ENCODE measurements at places on chromosomes 3 and 15. TPM values are rescaled to one million over a fixed set of nuclear protein-coding genes. Genes with fewer than 3 reads are reported as not detected.

Gene P2RY12
- total RNA-seq = not detected

Gene OR5K2
- not detected for total RNA-seq

Gene GNAT1
- not detected for total RNA-seq

Gene ZNF860
- total RNA-seq = 0.85 TPM

Gene C15orf62
- 0.12 TPM for total RNA-seq

Gene LRRC34
- 3.4 TPM for total RNA-seq

Gene CCR8
- not detected for total RNA-seq

Gene NR1I2
- total RNA-seq = not detected

Gene XCR1
- not detected for total RNA-seq

Gene ZPLD1
- total RNA-seq = not detected

Gene ARHGAP31
- total RNA-seq = 20.6 TPM

Gene WNT7A
- total RNA-seq = not detected

Gene SERINC4
- total RNA-seq = 0.12 TPM

Gene CKMT1A
- not detected for total RNA-seq

Gene TLR9
- not detected for total RNA-seq

Gene LPP
- total RNA-seq = 104 TPM

Gene GSK3B
- total RNA-seq = 71.4 TPM

Gene GPR156
- total RNA-seq = 1.5 TPM

Gene VEPH1
- total RNA-seq = 17.2 TPM

Gene CCDC9B
- total RNA-seq = 35.0 TPM

Gene SCG5
- 7.8 TPM for total RNA-seq

Gene KBTBD13
- not detected for total RNA-seq

Gene CLDN16
- not detected for total RNA-seq

Gene ADPRH
- 6.8 TPM for total RNA-seq

Data from hair follicle dermal papilla cell (primary cell).